ENCODE measurements at places on chromosomes 7 and 10. TPM values are rescaled to one million over a fixed set of nuclear protein-coding genes. Genes with fewer than 3 reads are reported as not detected.

DNA sequence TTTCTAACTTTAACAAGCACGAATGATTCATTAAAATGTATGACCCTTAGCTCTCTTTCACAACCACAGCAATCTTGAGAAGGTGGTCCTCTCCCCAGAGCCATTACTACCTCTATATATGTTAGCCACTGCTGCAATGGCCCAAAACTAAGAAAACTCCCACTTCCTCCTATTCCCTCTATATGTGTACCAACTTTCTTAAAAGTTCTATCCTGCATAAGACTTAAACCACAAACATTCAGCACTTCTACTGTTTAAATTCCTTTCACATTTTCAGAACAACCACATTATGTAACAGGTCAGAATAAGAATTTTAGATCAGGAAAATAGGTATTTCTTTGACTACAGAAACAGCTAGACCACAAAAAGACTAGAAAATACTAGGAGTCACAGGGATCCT lies 36.2 kb downstream of the WASL start:
- peak; percentile 38 for DNase-seq

The GSAP gene
- 2.1 TPM for total RNA-seq

GRCh38 chr10:75977139-75977538 lies 545.7 kb downstream of the LRMDA start:
- DNase-seq, result no peak

DNA sequence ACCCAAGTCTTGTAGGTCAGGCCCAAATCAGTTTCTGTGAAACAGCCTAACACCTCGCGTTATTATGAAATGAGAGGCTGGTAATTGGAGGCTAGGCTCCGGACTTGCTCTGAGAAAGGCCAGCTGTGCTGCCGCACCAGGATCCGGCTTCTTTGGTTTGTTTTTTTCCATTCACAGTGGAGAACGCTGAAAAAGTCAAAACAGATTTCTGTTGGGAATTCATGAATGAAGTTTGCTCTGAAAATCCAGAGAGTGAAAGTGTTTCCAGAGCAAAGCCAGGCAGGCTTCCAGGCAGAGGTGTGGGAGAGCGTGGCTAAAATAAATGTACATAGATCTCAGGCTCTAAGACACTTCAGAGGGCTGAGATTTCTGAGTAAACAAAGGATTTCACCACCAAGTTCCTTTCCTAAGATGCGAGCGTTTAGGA lies 240.1 kb downstream of the TRIL start:
- no peak for DNase-seq

- no peak for DNase-seq
Observed at GRCh38 chr7:100675105-100675451, 1.5 kb downstream of the GNB2 start.

- DNase-seq, result no peak
Observed at GRCh38 chr7:25382869-25383268, 154.6 kb upstream of the NPVF start.

GRCh38 chr10:30192846-30193608 lies 133.6 kb upstream of the JCAD start:
- no peak for DNase-seq

DNA sequence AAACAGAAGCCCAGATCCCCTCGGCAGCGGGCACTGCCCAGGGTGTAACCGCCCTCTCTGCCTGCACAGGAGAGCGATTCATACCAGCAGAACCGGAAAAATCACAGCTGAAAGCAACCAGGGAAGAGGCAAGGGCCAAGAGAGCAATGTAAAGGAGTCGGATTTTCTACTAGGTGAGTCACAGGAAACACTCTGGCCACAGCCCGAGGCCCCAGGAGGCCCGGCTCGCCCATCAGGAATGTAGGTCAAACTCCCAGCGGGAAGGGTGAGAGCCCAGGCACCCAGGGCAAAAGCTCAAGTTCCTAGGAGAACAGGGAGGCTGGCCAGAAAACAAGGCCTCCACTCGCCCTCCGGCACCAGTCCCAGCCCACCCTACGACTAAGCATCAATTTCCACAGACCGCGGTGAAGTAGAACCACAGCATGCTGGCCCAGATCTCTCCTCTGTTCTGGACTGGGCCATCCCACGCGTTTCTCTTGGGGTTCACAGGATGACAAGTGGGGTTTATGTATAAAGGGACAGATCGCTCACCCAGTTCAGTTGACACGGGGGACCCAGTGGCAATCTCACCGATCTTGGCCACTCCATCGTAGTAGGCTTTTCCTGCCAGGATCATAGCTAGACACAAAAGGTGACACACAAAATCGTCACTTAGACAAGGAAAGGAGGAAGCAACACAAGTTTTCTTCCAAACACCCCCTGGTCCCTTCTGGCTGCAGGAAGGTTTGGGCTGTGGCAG lies 46.2 kb downstream of the BAIAP2L1 start:
- peak; percentile 90 for DNase-seq

DNA sequence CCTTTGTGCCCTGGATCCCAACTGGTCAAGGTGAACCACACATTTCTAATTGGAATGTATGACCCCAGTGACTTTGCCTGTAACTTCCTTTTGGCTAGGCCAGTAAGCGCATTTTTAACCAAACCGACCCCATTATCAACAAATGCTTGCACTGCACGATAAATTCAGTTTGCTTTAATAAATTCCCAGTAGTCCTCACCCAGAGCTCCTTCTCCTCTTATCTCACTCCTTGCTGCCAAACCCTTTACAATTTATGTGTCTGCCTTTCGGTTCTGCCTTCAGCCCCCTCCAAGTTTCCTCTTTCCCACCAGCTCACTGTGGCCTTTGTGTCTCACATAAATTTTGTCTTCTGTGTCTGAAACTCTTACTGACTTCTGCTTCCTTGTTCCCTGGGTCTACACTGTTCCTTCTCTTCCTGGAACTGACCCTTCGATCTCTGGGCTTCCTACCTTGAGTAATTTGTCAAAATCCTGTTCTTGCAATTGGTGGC lies 59.0 kb downstream of the TBXAS1 start:
- no peak for DNase-seq

The UCN3 gene
- total RNA-seq, result not detected

DNA sequence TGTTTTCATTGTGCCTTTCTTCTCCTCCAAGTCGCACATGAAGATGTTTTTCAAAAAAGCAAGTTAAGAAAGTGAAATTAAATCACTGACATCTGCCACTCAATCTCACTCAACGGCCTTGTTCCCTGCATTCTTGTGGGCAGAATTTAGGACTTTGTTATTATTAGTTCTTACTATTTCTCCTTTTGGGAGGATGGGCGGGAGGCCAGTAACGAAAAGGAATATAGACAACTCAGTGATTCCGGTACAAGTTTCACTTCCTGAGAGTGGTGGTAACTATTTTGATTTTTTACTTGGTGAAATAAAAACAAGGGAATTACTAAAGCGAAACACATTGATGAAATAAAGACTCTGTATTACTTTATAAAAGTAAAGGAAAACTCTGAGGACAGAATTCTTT lies 231.9 kb upstream of the HABP2 start:
- no peak for DNase-seq

GRCh38 chr10:106929291-106929895 lies 235.1 kb downstream of the SORCS1 start:
- DNase-seq, result no peak

The OPN4 gene
- total RNA-seq, result 0.02 TPM

GRCh38 chr7:129066290-129067131 lies 11.6 kb upstream of the TNPO3 start:
- DNase-seq, result peak; percentile 93

GRCh38 chr10:117078168-117078837 lies 59.8 kb downstream of the VAX1 start:
- no peak for DNase-seq

- no peak for DNase-seq
Observed at GRCh38 chr10:5467207-5467535, 32.2 kb downstream of the CALML5 start.

DNA sequence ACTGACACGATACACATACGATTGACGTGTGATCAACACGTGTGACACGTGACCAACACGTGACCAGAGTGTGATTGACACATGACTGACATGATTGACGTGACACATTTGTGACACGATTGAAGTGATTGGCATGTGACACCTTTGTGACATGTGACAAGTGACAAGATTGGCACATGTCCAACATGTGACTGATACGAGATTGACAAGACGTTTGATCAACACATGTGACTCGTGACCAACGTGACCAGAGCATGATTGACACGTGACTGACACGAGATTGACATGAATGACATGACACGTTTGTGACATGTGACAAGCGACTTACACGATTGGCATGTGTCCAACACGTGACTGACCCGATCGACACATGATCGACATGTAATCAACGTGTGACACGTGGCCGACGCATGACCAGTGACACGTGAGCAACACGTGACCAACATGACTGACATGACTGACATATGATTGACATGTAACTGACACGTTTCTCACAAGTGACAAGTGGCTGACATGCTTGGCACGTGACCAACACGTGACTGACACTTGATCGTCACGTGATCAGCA lies 22.0 kb downstream of the CRPPA start:
- DNase-seq, result peak; percentile 41

DNA sequence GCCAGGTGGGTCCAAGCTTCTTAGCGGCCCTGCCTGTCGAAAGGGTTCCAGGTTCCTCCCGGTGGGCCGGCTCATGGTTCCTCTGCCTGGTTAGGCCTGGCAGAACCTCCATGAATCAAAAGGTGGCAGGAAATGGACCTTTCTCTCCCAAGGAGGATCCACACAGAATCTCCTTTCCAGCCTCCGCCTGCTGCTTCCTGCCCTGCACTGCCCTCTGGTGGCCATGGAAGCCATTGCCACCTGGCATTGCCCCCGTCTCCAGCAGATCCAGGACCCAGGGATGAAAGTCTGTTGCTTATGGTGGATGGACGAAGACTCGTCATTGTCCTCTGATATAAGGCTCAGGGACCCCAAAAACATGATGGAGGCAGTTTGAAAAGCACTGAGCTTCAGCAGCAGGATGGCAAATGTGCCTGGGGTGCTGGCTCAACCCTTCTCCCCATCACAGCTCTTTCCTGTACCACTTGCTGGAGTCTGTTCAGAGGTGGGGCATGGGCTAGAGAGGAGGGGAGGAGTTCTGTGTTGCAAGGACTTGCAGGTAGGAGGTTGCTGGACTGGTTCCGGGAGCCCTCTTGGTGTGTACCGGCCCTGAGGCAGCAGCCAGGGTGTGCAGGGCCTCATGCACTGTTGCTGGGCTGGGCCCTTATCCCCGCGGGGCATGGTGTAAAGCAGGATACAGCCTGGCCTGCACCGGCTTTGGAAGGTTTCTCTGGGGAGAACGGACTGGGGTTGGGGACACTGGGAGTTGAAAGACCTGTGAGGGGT lies 11.3 kb upstream of the INMT start:
- DNase-seq, result peak; percentile 79

DNA sequence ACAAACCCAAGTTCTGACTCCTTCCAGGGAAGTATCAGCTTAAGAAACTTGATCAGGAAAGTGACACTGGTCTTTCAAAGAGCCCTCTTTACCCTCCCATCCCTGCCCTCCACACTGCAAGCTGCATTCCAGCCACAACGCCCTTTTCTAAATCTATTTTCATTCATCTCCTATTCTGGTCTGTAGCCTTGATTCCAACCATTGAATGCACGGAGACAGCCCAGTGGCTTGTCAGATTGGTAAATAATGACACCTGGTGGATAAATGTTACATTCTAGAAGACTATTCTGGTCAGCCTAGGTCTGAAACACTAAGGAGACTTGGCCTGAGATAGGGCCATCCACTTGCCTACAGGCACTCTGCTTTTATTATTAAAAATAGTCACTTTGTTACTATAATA lies 20.9 kb downstream of the MORN4 start:
- no peak for DNase-seq

All from H4 (cell line).